ENCODE measurements at places on chromosomes 7 and 10.

DNA sequence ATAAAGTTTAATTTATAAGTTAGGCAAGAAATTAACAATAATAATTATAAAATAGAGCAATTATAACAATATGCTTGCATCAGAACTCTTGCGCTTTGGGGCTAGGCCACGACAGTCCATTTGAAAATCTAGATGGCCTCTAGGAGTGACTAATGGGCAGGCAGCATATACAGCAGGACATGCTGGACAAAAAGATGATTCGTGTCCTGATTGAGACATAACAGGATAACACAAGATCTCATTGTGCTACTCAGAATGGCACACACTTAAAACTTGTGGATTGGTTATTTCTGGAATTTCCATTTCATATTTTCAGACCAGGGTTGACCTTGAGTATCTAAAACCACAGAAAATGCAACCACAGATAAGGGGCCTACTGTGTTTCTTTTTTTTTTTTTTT lies 27.5 kb downstream of the CTNNA3 start:
- no peaks in the 10 kb centered on the region for H3K27me3 ChIP-seq
- no peaks in the 10 kb centered on the region for H3K4me1 ChIP-seq
- no peak overlapping the region for H3K27ac ChIP-seq
- no peak for DNase-seq
- H3K36me3 ChIP-seq, result no peaks in the 10 kb centered on the region

DNA sequence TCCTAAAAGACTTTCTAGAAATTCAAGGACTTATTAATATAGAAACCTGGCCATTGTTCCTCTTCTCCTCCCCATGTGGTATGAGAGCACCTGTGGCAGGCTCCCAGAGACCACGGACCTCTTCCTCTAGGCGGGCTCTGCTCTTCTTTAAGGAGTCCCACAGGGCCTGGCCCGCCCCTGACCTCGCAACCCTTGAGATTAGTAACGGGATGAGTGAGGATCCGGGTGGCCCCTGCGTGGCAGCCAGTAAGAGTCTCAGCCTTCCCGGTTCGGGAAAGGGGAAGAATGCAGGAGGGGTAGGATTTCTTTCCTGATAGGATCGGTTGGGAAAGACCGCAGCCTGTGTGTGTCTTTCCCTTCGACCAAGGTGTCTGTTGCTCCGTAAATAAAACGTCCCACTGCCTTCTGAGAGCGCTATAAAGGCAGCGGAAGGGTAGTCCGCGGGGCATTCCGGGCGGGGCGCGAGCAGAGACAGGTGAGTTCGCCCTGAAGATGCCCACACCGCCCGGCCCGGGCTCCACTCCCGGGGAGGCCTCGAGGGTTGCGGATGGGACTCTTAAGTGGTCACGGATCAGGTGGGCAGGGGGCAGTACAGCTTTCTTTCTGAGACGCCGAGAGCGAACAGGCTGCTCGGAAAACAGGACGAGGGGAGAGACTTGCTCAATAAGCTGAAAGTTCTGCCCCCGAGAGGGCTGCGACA lies at the start of gene SLC26A4:
SLC26A4 (plus strand) TSS at position 448 of the 700 bp plus-strand sequence. CDS start 814 bp downstream, outside the sequence.
- no peaks in the 10 kb centered on the region for H3K36me3 ChIP-seq
- no peaks in the 10 kb centered on the region for H3K4me1 ChIP-seq
- DNase-seq, result no peak
- H3K27me3 ChIP-seq, result peaks cover 36% of the 10 kb centered on the region

GRCh38 chr7:136585954-136586670 lies 282.3 kb upstream of the CHRM2 start:
- no peaks in the 10 kb centered on the region for H3K4me1 ChIP-seq
- no peaks in the 10 kb centered on the region for H3K27me3 ChIP-seq
- no peaks in the 10 kb centered on the region for H3K36me3 ChIP-seq
- DNase-seq, result no peak

DNA sequence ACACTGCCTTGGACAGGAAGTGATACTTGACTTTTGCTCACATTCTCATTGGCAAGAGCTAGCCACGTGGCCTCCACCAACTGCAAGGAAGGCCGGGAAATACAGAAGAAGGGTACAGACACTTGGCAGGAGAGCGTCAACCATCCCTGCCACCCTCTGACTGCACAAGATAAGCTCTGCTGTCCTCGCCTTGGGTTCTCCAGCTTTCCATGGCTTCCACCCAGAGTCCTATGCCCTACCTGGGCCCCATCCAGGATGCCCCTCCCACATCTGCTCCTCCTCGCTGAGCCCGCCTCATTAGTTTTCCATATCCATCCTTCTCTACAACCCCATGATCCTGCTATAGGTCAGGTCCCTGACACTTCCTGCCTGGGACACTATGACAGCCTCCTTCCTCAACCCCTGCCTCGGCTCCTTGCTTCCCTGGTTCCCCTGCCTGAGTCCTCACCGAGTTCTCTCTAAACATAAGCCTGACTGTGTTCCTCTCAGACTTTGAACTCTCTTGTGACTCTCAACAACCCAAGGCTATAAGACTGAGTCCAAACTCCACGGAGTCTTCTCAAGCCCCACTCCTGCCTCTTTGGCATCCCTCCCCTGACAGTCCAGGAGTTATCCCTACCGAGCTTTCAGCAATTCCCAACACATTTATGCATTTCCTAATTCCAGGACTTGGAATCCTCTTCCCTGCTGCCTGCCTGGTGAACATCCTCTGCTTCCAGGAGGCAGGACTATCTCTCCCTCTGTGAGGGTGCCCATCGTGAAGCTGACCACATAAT lies 23.2 kb upstream of the GDF10 start:
- no peak overlapping the region for H3K27ac ChIP-seq
- DNase-seq, result no peak
- H3K36me3 ChIP-seq, result no peaks in the 10 kb centered on the region
- peaks cover 7% of the 10 kb centered on the region for H3K27me3 ChIP-seq
- peaks cover 28% of the 10 kb centered on the region for H3K4me1 ChIP-seq
